ENCODE measurements at places on chromosomes 12 and 14.

DNA sequence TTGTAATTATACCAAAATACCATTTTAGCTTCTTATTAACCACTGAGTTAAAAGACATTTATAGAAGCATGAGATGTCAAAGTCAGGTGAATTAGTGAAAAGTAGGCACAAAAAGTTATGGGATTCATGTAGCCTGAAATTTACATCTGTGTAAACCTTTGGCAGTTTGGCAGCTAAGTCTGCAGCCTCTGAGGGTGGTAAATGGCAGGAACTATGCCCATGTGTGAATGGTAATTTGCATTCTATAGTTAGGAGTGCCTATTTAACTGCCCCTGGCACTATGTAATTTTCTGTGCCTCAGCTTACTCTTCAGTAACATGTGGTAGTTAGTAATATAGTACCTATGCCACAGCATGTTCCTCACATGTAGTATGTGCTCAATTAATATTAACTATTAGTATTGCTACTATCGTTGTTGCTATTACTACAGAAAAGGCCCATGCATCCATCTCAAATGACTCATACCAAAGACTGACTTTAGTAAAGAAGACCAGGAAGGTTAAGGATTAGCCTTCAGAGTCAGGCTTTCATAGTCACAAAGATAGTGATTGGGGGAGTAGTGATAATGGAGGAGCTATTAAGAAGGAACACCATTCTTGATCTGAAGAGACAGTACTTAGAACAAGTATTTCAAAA is 258.7 kb upstream of the BTG1 start:
- DNase-seq: no peak

- no peak for DNase-seq
Observed at GRCh38 chr12:93484315-93484981, 17.1 kb downstream of the MRPL42 start.

DNA sequence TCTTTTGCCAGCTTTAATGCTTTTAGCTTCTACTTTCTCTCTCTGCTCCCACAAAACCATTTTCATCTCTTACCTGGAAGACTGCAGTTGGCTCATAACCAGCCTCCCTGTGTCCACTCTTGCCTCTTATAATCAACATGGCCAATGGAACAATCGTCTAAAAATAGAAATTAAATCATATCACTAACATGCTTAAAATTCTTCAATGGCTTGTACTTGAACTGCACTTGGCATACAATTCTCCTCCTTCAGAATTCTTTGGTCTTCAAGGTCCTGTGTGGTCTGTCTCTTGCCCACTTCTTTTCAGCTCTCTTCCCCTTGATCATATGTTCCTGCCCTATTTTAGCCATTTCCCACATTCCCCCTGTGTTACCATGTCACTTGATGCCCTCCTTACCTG is 342.2 kb downstream of the ATP23 start:
- no peak for DNase-seq

GRCh38 chr12:51390891-51391282 is 319 bp downstream of the GALNT6 start:
- DNase-seq: no peak

DNA sequence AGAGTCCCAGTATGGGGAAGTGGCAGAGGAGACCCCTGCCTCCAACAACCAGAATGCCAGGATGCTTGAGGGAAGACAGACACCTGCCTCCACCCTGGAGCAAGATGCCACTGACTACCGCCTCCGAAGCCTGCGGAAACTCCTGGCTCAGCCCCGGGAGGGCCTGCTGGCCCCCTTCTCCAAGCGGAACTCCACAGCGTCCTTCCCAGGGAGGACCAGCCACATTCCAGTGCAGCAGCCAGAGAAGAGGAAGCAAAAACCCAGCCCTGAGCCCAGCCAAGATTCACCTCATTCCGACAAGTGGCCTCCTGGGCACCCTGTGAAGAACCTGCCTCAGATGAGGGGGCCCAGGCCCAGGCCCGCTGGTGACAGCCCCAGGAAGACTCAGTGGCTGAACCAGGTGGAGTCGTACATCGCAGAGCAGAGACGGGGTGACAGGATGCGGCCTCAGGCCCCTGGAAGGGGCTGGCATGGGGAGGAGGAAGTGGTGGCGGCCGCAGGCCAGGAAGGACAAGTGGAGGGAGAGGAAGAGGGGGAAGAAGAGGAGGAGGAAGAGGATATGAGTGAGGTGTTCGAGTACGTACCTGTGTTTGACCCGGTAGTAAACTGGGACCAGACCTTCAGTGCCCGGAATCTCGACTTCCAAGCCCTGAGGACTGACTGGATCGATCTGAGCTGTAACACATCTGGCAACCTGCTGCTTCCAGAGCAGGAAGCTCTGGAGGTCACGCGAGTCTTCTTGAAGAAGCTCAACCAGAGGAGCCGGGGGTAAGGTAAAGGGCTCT is 93.7 kb downstream of the B4GALNT3 start:
- DNase-seq: no peak

GRCh38 chr14:93962701-93963601 is 13.4 kb downstream of the ASB2 start:
- DNase-seq: no peak

DNA sequence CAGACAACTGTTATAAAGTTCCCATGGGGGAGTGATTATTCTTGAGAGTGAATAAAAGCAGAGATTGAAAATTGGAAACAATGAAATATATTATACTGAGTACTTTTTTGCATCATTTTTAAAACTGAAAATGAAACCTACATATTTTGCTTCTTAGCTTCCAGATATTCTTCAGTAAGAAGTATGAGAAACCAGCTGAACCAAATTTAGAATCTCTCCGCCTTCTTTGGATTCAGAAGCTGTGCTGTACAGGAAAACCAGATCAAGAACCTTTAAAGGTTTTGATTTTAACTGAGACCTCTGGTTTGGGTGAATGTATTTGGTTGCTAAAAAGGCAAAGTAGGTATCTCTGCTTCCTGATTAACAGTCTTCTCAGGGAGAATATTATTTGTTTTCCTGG is 109.4 kb downstream of the AKAP6 start:
- no peak for DNase-seq

DNA sequence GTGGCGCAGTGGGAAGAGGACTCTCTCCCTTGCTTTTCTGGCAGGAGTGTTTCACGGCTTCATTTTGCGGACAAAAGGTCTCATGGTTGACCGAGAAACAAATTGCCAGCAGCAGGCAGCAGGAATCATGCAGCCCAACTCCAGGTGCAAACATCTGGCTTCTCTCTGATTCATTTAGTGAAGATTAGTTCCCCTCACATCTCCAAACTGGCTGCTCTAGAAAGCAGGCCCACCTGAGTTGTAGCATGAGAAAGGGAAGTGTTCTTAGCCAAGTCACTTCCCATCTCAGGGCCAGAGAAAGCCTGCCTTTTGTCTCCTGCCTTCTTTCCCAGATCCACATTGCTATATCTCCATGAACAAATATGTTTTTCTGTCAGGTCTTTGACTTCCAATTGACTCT is 120.8 kb upstream of the CCDC196 start:
- DNase-seq: no peak

GRCh38 chr14:83779266-83779665 is 1750.7 kb upstream of the FLRT2 start:
- DNase-seq: no peak

- DNase-seq: no peak
Observed at GRCh38 chr14:95391331-95391730, 71.6 kb upstream of the CLMN start.

DNA sequence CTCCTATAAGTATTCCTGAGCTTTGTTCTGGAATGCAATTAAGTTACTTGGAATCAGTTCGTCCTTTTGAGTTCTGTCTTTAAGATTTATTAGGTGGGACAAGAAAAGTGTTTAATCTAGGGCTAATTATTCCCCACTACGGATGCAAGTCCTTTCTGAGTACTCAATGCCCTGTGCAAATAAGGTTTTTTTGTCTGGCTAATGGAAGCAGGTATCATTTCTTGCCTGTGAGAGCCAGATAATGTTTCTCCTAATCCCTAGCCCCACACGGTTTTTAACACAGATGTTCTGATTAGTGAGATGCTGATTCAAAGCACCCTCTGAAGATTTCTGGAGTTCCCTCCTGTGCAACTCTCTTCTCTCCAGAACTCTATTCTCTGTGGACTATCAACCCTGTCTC is 296.6 kb upstream of the PRICKLE1 start:
- no peak for DNase-seq

DNA sequence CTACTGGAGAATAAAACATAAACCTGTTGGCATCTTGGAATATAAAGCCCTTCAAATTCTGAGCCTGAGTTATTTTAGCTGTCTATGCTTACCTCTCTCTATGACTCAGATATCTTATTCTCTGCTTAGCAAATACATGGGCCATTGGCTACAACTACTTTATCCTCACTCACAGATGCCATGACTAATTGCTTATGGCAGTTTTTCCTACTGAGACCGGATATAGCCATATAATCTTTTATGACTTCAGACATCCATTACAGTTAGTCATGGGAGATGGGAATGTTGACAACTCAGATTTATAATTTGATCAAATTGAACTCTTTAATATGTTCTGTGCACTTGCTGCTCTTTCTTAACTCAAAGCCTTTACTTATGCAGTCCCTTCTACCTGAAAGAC is 502.4 kb upstream of the ATP2B1 start:
- no peak for DNase-seq

- no peak for DNase-seq
Observed at GRCh38 chr14:24351517-24351916, 11.7 kb upstream of the RIPK3 start.
